Activated T-cell treated with anti-CD3 and anti-CD28 coated beads, Interleukin-2, amount 50 U/mL, for 1 hour (primary cell): ENCODE measurements at places on chromosomes 16 and 17.

GRCh38 chr16:67833030-67833414 is 9.1 kb upstream of the THAP11 start:
- no peak for DNase-seq

- no peak for DNase-seq
Observed at GRCh38 chr17:46832945-46833839, 14.7 kb upstream of the WNT3 start.

DNA sequence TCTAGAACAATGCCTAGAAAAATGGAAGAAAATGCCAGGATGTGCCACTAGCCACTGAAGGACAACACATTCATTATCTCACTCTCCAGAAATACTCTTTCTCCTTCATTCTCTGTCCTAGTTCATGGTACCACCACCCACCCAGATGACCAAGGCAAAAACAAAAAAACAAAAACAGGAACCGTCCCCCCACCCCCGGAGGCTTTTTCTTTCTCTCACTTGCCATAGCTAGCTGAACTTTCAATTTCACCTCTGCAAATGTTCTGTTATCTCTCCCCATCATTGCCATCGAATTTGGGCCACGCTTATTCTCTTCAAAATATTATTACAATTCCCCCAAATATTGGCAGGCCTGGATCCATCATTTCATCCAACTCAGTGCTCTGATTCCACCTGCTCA is 49.0 kb downstream of the SOX9 start:
- no peak for DNase-seq

DNA sequence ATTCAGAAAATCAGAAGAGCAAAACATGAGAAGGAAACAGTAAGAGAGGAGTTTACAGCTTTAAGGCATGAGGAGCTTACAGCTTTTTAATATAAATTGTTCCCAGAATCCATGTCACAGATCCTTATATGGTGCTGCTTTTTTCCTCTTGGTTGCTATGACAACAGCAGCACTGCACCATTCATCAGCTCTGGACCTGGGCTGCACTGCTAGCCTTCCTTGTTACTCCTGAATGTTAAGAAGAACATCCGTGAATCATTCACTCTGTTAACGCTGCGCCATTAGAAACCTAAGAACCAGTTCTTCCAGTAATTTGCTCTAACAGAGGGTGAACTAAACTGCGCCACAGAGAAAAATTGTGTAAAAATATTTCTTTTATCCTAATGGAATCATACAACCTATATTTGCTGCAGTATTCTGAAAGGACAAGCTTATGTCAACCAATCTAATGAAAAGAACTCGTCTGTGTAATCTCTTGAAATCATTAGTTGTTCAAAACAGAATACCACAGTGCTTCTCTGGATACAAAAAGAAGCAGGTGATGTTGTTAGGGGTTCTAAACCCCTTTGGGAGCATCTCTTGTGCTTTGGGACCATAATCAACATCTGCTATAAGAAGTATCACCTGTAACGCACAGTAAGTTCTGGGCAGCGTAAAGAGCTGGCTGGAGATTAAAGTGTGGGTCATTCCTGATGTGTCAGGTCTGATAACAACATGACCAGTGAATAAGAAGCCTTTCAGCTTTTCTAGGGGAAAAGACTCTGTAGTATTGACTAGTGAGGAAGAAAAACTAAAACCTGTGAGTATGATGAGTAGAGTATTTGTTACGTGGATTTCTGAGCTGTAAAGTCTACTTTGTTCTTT is 151.2 kb downstream of the TANC2 start:
- DNase-seq: no peak

DNA sequence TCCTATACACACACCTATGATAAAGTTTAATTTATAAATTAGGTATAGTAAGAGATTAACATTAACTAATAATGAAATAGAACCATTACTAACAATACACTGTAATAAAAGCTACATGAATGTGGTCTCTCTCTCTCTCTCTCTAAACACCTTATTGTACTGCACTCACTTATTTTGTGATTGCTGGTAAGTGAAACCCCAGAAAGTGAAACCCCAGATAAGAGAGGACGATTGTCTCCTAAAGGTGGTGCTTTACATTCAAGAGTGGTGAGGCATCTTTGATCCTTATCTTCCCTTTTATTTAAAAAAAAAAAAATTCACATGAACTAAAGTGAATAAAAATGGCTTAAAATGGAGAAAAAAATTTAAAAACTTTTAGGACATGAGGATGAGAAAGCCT is 80.1 kb upstream of the TRAP1 start:
- DNase-seq: no peak

DNA sequence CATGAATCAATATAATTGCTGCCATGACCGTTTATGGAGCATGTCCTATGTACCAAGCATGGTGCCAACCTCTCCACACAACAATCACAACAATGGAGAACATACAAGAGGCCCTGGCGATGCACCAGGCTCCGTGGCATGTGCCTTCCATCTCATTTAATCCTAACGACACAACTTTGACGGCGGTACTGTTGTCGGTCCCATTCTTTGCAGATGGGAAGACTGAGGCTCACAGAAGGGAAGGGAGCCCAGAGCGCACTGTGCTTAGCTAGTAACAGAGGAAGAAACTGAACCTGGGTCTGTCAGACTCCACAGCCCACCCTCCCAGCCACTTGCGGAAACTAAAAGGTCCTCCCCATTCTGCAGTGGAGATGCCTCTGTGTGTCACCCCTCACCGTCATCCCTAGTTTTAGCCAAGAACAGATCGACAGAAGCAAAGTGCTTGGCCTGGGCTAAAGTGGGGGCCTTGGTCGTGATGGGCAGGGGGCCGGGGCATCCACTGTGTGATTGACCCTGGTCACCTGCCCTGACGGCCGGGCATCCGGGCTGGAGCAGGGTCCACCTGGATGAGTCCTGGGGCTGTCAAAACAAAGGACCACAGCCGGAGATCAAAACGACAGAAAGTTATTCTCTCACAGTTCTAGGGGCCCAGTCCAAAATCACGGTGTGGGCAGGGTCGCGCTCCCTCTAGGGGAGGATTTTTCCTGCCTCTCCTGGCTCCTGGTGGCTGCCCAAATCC is 183.9 kb downstream of the C16orf95 start:
- no peak for DNase-seq

GRCh38 chr17:75684924-75685323 is 17.8 kb downstream of the SAP30BP start:
- DNase-seq: no peak

DNA sequence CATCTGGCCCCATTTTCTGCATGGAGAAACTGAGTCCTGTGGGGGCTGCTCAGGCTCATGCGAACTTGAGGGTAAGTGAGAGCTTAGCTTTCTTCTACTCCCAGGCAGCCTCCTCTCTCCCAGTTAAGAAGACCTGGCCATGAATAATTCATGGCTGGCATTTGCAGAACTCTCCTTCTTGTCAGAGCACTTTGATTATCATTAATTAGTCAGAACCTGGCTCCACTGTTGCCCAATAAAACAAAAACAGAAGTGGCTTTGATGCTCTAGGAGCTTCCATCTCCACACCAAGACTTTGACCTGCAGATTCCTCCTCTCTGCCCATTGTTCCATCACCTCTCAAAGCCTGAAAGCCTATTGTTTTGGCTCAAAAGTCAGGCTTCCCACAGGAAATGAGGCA is 45.5 kb upstream of the CDH3 start:
- DNase-seq: no peak

GRCh38 chr17:48615963-48616716 is 1.0 kb upstream of the HOXB8 start:
- no peak for DNase-seq

- no peak for DNase-seq
Observed at GRCh38 chr16:27781195-27781524, 231.2 kb downstream of the KATNIP start.

DNA sequence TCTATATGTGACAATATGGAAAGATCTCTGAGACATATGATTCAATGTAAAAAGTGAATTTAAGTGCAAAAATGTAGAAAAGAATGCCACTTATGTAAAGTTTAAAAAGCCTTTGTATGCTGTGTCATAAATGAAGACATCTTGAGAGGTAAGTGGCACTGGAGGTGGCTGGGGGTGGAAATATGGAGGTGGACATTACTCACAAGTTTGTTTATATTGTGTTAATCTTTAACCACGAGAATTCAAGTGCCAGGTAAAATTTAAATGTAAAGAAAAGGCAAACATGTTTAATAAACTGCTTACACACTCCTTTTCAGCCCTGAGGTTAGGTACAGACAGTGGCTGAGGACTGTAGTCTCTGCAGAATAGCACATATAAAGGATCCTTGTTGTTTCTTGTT is 235.1 kb downstream of the ABCC12 start:
- DNase-seq: no peak

GRCh38 chr17:32879134-32879533 is 2.2 kb upstream of the MYO1D start:
- no peak for DNase-seq

GRCh38 chr17:9274973-9275372 is 253.7 kb downstream of the NTN1 start:
- no peak for DNase-seq

GRCh38 chr16:68194251-68194650 is 41.7 kb downstream of the ESRP2 start:
- DNase-seq: no peak

DNA sequence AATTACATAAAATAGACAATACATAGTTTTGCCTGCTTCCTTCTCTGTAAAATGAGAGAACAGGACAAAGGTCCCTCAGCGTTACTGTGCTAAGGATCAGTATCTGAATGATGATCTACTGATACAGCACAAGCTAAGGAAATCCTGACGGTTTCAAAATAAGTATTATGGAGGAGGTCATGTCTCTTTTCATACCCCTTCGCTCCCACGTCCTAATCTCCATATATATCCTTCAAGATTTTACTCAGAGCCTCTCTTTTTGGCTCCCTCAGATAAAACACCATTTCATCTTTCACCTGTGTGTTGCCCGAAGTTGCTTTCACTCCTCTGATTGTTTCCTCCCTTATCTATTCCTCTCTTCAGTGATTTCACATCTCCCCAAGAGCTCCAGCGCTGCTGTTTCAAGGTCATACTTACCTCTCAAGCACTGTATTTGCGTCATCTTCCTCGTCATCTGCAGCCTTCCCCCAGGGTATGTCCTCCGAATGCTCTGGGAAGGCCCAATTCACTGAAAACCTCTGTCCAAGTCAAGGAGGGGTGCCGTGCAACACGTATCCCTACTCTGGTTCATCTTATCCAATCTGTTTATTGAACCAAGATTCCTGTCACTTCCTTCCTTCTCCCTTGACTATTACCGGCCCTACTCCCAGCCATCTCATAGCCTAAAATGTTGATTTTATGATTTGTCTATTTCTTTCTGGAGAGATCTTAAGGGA is 1.2 kb upstream of the BLTP2 start:
- no peak for DNase-seq
